GM12878 (cell line): ENCODE measurements at places on chromosomes 13 and 19.
A peak's percentile ranks its signal among the peaks of the same experiment; 100 is the strongest.

DNA sequence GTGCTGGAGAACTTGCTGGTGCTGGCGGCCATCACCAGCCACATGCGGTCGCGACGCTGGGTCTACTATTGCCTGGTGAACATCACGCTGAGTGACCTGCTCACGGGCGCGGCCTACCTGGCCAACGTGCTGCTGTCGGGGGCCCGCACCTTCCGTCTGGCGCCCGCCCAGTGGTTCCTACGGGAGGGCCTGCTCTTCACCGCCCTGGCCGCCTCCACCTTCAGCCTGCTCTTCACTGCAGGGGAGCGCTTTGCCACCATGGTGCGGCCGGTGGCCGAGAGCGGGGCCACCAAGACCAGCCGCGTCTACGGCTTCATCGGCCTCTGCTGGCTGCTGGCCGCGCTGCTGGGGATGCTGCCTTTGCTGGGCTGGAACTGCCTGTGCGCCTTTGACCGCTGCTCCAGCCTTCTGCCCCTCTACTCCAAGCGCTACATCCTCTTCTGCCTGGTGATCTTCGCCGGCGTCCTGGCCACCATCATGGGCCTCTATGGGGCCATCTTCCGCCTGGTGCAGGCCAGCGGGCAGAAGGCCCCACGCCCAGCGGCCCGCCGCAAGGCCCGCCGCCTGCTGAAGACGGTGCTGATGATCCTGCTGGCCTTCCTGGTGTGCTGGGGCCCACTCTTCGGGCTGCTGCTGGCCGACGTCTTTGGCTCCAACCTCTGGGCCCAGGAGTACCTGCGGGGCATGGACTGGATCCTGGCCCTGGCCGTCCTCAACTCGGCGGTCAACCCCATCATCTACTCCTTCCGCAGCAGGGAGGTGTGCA, 587 bp downstream of the S1PR4 start:
- DNase-seq, result no peak

GRCh38 chr19:39827216-39827615, 6.7 kb downstream of the DYRK1B start:
- no peak for DNase-seq

GRCh38 chr19:3471954-3472655, 8.2 kb downstream of the SMIM24 start:
- DNase-seq, result no peak

GRCh38 chr13:38826182-38826813, 139.4 kb downstream of the FREM2 start:
- no peak for DNase-seq

GRCh38 chr13:114161644-114162532, 17.2 kb upstream of the CFAP97D2 start:
- no peak for DNase-seq

DNA sequence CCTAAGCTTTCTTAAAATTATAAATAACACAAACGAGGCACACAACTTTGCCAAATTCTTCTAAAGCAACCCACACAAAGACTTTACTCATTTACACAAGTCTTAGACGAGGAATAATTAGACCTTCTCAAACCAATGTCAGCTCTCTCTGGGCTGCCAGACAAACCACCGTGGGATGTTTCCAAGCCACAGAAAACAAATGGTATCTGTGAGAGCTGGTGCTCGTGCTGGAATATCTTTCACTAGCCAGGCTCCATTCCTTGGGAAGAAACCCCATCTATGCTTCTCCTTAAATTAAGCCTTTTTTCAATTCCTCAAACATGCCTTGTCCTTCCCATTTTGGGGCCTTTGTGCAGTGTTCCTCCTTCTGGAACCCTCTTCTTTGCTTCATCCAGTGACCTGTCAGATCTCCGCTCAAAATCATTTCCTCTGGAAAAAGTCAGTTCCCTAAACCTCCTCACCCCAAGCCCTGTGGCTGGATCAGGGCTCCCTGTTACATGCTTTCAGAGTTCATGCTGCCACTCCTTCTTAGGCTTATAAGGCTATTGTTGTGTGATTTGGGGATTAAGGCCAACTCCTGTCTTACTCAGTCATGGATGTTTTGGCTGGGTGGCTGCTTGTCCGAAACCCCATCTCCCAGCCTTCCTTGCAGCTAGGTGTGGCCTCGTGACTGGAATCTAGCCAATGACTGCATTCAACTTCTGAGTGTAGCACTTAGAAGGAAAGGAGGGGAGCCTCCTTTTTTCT, 64.2 kb upstream of the GTF2F2 start:
- DNase-seq, result no peak

DNA sequence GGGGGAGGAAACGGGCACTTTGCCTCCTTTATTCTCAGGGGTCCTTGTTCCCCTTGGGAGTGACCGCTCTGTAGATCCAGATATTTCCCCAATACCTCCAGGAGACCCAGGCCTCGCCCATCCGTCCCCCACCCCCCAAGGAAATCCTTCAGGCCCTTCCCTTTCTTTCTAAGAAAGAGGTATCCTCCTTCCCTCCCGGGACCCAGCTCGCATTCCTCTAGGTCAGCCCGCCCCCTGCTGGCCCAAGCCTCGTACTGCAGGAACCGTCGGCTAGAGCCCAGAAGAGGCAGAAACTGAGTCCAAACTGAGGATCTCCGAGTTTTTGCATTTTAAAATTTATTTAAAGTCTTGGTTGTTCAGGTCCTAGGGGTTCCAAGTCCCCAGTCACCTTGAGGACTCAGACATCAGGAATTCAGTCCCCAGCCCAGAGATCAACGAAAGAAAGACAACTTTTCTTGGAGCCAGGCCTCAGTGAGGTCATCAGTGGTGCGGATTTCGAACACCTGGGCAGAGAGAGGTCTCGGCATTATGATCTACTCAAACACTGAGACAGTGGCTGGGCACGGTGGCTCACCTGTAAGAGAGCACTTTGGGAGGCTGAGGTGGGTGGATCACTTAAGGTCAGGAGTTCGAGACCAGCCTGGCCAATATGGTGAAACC, 7.5 kb upstream of the LRFN1 start:
- DNase-seq, result no peak

DNA sequence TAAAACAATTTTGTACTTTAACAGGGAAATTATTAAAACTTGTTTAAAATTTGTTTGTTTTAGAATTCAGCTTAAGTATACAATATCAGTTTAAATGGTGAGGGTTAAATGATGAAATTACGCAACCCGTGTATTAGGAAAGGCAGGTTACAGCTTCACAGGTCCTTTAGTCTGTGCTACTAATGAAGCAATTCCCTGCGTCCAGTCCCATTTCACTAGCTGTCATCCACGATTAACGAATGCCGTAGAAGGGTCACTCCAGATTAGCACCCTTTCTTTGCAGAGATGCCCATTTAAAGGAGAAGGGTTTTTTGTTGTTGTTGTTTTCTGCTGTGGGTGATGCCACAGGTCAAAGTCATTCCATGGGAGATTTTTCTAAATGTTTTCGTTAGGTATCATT, 457.6 kb upstream of the SLC10A2 start:
- no peak for DNase-seq

DNA sequence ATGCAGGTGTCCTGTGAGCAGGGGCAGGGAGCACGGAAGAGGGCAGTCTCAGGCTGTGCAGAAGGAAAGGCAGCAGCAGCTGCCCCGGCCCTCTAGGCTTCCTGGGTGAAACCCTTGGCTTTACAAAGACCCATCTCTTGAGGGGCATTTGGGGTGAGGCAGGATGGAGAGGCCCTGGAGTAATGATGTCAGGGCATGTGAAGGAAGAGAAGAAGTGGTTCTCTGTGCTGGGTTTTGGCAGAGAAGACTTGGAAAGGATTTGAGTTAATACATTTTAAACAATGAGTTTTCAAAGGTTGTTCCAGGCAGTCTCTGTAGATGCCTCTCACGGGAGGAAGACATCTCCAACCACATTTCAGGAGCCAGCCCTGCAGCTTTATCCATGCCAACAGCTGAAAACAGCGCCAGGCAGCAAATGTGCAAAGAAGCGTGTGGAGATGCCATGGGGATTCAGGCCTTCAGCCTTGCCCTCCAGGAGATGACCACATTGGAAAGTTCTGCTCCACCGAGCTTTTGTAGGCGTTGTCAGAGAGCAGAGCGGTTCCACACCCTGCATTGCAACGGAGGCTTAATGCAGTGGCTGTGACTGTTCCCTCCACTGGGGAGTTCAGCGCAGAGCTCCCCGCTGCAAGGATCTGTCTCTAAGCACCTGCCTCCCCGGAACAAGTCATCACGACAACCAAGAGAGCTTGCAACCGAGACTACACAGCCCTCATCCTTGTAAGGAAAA, 322.8 kb downstream of the UQCRFS1 start:
- no peak for DNase-seq

- no peak for DNase-seq
Observed at GRCh38 chr19:869245-870177, 10.0 kb downstream of the CFD start.

GRCh38 chr19:33498391-33499000, 23.1 kb downstream of the PEPD start:
- no peak for DNase-seq

DNA sequence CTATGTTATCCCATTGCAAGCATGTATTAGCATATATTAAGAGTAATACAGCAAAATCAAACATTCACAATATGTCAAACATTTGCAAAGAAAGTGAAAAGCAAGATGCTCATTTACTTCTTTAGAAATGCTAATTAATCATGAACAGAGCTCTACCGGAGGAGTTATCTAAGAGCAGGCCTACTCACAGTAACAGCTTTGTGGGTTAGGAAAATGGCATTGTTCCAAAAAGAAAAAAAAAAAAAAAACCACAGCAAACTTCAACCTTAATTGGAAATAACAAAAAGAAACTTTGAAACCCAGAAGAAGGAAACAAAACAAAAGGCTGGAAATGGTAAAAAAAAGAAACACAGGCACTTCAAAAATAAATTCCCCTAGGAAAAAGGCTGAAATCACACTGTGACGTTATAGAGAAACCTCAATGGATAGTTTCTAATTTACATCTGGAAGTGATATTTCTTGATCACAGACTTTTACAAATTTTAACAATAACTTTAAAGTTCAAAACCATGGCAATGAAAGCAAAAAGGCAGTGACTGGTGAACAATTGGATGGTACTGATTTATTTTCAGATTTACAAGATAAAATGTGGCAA, 1236.8 kb upstream of the SPRY2 start:
- no peak for DNase-seq

DNA sequence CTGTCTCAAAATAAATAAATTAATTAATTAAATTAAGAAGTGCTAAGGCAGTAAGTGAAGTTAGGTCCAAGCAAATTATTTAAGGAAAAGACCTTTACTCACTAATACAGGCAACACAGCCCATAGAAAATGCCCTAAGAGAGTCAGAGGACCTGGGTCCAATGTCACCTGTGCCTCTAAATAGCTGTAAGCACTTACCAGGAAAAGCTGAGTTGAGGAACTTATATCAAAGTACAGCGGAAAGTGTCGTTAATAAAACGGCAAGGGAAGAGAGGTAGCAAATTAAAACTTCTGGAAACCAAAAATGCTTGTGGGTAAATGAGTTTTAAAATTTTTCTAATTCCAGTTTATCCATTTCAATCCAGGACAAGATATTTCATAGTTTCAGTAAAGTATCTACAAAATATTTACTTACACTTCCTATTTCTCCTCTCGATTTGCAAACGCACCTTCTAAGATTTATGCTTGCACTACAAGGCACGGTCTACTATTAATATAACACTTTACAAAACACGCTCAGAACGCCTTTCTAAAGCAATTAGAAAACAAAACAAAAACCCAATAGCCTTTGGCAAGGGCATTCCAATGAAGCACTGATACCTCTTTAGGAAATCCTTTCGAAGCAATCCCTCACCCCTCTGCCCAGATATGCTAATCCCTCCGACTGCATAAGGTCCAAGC, 963 bp downstream of the VPS36 start:
- DNase-seq, result no peak

DNA sequence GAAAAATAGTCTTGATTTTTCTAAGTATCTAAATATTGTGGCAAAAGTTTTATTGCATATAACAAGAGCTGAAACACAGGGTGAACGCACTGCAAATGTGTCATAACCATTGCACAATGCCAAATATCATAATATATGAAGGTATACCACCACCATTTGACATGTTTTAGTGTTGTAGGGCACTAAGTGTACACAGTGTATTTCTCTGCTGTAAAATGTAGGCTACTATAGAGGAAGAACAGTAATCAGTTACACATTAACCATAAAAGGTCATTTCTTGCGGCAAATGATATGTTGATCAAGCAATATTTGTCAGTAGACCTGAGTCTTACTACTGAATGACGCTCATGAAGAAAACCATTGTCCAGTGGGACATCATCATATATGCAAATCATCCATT, 18.3 kb upstream of the KLF5 start:
- DNase-seq, result no peak

DNA sequence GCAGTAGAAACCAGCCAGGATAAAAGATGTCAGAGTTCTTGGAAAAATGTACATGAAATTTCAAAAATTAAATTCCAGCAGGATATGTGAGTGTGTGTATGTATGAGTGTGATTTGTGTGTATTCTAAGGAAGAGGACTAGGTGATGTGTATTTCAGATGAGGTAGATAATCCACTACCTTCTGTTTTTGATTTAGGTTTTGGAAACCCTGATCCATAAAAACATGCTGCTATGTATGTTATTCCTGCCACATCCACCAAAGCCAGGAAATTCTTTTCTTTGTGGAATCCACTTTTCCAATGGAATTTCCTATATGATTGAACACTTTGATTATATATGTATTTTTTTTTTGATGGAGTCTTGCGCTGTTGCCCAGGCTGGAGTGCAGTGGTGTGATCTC, 276.9 kb downstream of the UQCRFS1 start:
- no peak for DNase-seq

DNA sequence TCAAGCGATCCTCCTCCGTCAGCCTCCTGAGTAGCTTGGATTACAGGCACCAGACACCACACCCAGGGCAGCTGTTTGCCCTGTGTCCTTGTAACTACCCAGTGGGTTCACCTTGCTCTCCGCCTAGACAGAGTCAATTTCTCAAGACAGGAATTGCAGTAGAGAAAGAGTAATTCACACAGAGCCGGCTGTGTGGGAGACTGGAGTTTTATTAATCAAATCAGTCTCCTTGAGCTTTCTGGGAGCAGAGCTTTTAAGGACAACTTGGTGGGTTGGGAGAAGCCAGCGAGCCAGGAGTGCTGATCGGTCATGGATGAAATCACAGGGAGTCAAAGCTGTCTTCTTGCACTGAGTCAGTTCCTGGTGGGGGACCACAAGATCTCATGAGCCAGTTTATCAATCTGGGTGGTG, 20.6 kb upstream of the ADGRE1 start:
- no peak for DNase-seq

- DNase-seq, result peak; percentile 85
Observed at GRCh38 chr19:6801485-6802086, 29.1 kb downstream of the VAV1 start.

DNA sequence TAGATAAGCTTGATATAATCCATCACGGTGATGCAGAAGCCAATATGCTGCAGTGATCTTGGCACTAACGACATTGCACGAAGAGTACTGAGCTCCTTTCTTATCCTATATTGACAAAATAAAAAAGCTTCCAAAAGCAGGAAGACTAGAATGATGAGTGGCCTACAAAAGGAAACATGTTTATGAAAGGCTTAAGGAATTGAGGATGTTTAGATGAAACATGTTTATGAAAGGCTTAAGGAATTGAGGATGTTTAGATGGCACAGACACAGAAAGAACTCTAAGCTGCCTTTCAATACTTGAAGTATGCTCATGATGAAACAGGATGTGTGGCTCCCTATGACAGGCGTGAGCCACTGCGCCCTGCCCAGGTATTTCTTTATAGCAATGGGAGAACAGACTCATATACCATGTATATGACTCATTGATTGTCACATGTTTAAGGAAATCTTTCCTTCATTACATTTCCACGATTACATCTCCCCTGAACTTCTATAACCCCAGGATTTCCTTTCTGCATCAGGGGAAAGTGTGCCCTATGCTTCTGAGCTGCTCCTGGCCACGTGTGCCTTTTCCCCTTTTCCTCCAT, 690.8 kb upstream of the ARGLU1 start:
- no peak for DNase-seq

GRCh38 chr13:53052675-53053074, 24.1 kb downstream of the OLFM4 start:
- DNase-seq, result no peak
